Right kidney (tissue), 9 donors: ENCODE measurements at places on chromosomes 2 and 18.

DNA sequence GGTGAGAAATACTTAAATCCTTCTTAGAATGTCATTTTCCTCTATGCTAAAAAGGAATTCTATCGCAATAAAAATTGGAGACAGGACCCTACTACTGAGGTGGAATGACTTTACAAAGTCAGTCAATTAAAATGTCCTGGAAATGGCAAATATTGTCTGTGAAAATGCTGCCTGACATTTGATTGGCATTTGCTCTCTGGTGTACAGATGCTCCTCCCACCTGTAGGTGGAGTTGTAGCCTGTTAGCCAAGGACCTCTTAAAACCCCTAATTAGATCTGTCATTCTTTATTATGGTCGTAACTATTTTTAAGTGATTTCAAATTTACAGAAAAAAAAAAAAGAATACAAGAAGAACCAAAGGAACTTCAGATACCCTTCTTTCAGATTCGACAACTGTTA lies 393.1 kb upstream of the KLHL29 start:
- DNase-seq = no peak

DNA sequence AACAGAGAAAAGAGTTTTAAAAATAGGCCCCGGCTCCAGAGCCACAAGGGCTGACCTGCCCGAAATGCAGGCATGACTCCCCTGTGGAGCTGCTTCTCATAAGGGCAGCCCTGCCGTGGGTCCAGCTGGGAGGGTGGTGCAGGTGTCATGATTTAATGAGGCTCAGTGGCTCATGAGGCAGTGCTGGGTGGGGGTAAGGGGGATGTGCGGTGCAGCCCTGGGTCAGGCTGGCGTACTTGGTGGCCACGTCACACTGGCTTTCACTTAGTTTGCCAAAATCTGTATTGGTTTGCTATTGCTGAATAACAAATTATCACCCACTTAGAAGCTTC lies 33.6 kb downstream of the HJURP start:
- DNase-seq = no peak

DNA sequence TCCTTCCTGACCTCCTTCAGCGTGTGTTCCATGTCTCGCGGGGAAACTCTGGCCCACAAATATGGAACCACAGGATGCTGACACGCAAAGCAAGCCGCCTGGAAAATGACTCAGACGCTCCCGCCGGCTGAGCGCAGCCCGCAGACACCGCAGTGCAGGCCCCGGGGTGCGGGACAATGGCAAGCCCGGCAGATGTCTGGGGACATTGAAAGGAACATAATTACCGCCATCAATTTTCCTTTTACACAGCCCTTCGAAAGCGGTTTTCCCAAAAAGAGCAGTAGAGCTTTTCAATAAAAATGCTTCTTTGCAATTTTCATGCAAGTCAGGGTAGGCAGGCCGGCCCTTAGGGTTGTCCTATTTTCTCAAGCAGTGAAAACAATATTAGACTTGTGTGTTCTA lies 159.2 kb upstream of the SH3BP4 start:
- no peak for DNase-seq

DNA sequence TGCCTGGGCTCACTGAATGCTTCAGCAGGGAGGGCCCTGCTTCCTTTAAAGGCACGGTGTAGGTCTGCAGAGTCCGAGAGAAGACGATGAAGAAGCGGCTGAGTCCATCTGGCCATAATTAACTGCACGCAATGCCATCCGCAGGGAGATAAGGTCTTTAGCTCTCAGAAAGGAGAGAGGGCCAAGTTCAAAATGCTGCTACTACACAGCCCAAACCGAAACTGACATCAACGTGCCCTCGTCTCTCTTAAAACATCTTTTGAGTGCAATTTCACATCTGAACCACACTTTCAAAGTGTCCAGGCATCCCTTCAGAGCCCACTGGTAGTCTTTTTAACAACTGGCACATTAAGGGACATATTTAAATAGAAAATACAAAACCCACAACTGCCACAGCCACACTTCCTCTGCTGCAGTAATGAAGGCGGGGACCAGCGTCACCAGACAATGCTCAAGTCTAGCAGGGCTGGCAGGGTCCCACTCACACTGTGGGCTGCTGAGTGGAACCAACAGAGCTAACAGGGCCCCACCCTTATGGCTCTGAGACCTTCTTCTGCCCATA lies 35.8 kb downstream of the ST3GAL5 start:
- no peak for DNase-seq

DNA sequence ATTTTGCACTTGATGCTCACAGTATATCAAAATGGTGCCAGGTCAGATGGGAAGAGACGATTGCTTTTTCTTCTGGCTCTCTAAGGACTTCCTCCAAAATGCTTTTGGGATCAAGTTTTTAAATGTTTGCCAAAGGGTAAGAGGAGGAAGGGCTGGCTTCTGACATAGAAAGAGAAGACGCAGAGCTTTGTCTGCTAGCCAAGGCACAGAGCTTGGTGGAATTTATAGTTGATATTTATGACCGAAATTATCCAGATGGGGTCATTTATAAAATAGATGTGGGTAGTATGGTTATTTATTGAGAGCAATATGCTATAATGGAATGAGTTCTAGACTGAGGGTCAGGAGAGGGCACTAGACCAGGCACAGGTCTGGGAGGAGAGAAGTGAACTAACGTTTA lies 193.3 kb downstream of the FSHR start:
- DNase-seq = no peak

- no peak for DNase-seq
Observed at GRCh38 chr2:36775806-36776205, 79.3 kb downstream of the VIT start.

DNA sequence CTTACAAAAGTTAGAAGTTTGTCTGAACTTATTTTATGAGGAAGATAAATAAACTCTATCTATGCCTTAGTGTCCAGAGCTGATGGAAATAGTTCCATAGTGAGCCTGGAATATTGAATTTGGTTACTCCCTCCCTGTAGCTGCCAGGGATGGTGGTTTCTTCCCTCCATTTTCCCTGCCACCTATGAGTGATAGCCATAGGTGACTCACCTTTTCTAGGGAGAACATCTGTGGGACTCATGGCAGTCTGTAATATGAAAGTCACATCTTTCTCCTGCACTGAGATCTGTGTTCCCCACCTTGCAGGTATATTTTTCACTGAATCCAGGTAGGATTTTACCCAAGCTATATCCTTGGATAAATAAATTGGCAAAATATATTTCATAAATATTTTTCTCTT lies 148.8 kb downstream of the TPGS2 start:
- no peak for DNase-seq

- DNase-seq = no peak
Observed at GRCh38 chr2:237869343-237870102, 10.1 kb downstream of the RAMP1 start.

GRCh38 chr2:62435720-62436119 lies 70.3 kb downstream of the TMEM17 start:
- DNase-seq = no peak

- no peak for DNase-seq
Observed at GRCh38 chr2:54957321-54957999, 92.8 kb downstream of the RTN4 start.

DNA sequence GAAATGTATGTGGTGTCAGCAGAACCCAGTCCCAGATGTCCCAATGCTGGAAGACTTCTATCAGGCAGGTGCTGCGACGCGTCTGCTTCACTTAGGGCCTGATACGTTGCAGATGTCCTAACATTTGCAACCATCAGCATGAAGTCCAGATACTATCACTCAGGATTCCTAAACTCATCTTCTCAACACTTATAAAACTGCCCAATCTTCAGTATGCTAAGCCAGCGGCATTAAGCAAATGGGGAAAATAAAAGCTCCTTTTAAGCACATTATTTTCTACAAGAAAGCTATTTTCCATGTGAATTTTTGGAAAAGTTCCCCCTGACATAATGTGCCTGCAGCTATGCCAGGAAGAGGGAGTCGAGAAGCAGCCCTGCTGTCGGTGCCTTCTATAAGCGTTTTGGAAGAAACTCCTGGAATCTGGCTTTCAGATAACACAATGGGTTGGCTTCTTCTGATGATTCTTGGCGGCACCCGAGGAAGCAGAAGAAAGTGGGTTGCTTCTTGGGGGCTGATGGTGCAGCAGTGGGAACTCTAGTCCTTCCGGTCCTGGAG lies 60.7 kb upstream of the ITGA6 start:
- no peak for DNase-seq
